ENCODE measurements at places on chromosomes 3 and 15.

- DNase-seq, result no peak
These were observed 20.7 kb upstream of the GSK3B start for GRCh38 chr3:120114981-120115380.

GRCh38 chr15:77723756-77724155 lies 91.0 kb upstream of the LINGO1 start:
- DNase-seq, result no peak

DNA sequence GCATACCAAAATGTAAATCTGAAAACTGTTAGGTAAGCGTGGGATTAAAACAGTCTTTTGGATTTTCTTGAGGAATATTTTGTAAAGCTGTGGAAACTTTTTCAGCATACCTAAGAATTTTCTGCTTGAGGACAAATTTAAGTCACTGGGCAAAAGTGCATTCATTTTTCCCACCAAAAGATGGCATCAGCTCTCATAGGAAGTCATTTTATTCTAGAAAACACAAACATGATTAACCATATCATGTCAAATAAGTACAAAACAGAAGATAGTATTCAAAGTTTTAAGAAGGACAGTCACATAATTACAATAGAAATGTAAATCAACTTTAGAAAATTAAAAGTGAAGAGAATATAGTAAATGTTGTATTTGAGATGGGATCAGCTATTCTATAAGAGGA lies 63.5 kb downstream of the SLC49A4 start:
- DNase-seq, result peak; percentile 17

- DNase-seq, result no peak
These were observed 55.3 kb upstream of the SYN2 start for GRCh38 chr3:11948866-11949265.

GRCh38 chr3:196596355-196596754 lies 27.9 kb downstream of the FBXO45 start:
- no peak for DNase-seq

DNA sequence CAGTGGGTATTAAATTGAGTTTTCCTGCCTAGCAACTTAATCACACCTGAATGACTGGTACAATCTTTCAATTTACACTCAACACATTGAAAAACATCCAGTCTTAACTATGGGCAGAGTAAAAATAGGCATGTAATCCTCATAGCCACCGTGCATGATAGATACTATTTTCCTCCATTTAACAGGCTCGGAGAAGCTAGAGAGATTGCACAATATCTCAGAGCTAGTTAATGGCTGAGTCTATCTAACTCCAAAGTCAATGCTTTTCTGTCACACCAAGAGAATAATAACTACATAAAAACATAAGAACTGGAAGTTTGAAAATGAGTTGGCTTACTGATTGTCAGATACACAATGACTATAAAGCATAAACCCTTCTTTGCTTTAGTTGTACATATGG lies 36.8 kb downstream of the LSAMP start:
- no peak for DNase-seq
